ENCODE measurements at places on chromosomes 12 and 14.

DNA sequence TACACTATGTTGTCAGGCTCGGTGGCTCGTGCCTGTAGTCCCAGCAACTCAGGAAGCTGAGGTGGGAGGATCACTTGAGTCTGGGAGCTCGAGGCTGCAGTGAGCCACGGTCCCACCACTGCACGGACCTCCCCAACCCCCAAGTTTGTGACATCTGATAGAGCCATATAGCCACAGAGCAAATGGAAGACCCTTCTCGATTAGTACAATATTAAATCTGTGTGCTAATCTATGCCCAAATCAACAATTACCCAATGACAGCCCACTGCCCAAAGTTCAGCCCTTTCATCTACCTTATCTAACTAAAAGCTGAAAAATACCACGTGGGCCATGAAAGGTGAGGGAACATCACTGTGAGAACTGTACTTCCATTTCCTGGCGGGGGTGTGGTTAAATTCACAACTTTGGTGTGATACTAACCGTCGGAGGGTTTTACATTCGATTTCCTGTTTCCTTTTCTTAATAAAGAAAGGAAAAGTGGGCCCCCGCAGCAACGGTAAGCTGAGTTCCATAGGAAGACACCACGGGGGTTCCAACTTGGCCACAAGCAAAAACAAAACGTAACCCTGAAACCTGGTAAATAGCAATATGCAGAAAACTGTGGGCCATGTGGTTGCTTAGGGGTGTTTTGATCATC lies 31.2 kb upstream of the FOS start:
- DNase-seq = peak; percentile 72

DNA sequence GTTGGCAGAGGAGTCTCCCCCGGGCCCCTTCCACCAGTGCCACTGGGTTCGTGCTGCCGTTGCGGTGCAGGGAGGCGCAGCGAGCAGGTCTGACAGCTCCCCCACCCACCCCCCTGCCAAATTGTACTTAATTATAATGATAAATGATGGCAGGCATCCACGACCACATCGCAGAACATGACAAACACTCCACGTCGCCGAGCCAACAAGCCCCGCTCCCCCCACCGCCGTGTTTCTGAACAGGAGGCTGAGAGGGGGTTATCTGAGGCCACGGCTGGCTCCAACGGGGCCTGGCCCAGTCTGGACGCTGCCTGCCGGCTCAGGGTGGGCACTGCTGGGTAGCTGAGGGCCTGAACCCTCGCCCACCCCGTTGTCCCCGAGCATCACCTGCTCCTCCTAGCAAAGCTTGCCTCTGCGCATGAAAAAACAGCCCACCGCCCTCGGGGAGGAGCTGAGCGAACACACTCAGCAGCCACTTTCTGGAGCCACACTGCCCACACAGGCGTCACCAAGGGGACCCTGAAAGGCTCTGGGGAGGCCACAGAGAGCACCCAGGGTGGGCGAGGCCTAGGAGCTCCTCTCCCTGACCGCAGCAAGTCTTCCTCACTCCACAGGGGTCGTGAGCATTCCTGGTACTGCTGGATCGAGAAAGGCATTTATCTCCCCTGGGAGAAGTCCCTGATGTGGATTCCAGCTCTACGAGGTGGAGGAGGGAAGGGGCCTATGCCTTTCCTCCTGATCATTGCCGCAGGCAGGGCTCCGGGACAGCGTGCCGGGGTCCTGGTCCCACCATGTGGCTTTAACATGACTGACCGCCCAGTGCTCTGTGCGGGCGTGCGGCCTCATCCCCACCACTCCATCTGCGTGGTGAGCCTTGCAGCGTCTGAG lies 35.4 kb upstream of the DIO3 start:
- no peak for DNase-seq

DNA sequence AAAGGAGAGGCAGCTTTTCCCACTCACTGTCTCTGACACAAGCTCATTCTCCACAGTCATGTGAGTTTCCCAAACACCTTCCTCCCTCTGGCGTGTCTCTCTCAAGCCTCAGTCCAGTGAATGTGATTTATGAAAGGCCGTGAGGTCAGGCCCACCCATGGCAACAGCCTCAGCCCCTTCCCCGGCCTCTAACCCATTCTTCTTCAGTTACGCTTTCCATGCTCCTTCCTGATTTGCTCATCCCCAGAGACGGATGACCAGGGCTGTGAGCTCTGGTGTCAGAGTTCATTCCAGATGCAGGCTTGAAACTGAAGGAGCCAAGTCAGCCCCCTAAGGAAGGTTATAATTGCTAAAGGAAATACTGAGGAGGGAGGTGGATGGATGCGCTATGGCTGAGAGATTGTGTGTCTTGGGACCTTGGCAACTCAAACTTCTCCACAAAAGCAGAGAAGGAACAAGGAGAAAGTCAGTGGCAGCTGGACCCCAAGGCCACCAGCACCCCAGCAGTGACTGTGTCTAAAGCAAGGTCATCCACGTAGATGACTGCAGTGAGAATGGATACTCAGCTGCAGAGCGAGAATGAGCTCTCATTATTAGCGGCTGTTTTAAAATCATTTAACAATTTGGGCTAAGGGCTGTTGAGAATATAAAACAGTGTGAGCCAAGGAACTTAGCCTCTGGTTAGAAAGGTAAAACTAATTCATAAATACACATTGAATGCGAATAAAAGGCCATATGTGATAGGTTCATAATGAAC lies 84.1 kb downstream of the FBXL14 start:
- DNase-seq = no peak

DNA sequence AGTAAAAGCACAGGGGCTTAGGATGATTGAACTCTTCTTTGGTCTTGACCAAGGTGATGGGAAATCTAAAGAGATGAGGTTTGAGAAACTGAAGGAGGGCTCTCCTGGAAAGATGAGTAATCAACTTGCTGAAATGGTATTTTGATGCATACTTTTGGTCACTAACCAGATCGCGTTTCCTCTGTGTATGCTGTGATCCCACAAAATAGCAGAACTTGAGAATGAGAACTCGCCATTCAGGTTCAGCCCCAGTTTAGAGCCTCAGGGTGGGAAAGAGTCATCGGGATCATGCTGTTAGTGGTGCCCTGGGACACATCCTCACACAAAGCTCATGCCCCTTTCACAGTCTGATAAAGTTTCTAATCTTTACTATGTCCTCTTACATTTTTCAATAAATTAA lies 488.8 kb downstream of the ETNK1 start:
- DNase-seq = no peak

Measured in naive thymus-derived CD8-positive, alpha-beta T cell (primary cell).